AG08396 (cell line): ENCODE measurements at places on chromosomes 16 and 17.

- DNase-seq, result no peak
These were observed 86.2 kb upstream of the CREBBP start for GRCh38 chr16:3966681-3967080.

- peak; percentile 5 for DNase-seq
These were observed 23.9 kb upstream of the DLX3 start for GRCh38 chr17:50018909-50019308.

DNA sequence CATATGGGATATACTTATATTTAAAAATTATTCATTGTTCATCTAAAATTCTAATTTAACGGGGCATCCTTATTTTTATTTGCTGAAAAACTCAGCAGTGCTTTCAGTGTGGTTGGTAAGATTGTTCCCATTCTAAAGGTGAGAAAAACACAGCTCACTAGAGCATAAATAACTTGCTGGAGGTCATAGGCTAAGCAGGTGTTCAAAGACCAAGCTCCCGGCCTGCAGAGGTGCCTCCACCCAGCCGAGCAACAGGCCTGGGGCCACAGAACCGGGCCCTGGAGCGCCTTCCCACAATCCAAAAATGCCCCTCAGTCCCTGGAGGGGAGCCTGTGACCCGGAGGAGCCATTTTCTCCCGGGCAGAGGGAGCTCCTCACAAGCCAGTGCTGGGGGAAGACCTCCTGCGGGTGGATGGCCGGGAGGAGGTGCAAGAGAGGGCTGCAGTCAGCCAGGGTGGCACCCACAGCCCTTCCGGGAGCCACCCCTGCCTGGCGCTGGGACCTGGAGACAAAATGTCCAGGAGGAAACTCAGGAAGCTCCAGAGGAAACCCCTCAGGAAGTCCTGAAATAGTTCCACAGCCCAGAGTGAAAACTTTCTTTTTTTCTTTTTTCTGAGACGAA, 14.7 kb downstream of the ABR start:
- no peak for DNase-seq

DNA sequence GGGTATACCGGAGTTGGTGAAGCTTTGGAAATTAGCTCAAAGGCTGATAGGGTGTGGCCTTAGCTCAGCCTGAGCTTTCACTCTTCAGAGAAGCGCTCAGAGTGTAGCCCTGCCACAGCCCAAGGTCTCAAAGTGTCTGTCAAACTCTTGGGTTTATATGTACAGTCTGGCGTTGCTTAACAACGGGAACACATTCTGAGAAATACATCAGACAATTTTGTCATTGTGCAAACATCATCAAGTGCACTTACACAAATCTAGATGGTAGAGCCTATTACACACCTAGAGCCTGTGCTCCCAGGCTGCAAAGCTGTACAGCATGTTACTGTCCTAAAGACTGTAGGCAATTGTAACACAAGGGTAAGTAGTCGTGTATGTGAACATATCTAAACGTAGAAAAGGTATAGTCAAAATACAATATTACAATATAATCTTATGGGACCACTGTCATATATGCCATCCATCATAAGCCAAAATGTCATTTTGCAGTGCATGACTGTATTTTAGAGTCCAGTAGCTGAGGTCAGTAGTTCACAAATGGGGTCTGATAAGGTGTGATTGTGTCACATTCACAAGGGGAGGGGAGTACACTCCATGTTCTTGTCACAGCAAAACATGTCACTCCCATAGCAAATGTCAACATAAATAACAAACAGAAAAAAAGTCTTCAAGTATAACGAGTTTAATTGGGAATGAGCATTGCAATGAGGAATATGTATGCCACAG, 20.6 kb downstream of the CHAD start:
- no peak for DNase-seq

DNA sequence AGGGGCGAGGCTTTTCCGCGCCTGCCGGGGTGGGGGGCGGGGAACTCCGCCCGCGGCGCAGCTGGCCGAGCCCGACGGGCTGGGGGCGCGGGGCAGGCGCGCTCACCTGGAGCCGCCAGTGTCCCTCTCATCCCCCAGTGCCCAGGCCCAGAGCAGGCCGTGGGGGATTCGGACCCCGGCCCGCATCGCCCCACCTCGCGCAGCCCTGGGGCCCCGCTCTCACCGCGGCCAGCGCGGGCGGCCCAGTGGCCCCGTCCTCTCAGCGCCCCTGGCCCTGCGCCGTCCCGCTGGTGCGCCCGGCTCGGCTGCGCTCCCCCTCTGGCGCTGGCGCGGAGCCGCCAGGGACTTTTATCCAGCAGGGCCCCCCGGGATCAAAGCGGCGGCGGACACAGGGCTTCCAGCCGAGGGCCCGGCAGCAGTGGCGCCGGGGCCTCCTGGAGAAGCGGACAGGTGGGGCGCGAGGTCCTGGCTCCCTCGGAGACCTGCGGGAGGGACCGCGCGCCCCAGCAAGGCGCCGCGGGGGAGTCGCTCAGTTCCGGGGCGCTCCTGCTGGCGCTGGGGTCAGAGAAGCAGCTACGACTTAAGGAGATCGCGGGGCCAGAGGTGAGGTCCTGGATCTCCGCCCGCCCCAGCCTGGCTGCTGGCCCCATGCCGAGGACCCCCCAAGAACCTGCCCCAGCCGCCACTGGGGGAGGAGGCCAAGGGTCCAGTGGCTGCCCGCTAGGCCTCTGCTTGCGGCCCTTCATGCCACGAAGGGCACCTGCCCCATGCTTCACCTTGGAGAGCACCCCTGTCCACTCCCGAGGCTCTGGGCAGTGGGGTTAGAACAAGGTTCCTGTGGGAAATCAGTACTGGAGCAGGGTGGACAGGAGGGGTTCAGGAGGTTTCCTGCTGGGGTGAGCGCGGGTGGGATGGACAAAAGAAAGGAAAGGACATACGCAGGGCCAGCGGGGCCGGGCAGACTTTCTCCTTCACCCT, 823 bp upstream of the NOTUM start:
- no peak for DNase-seq

- DNase-seq, result no peak
These were observed 6.9 kb downstream of the SEZ6L2 start for GRCh38 chr16:29892458-29892813.

DNA sequence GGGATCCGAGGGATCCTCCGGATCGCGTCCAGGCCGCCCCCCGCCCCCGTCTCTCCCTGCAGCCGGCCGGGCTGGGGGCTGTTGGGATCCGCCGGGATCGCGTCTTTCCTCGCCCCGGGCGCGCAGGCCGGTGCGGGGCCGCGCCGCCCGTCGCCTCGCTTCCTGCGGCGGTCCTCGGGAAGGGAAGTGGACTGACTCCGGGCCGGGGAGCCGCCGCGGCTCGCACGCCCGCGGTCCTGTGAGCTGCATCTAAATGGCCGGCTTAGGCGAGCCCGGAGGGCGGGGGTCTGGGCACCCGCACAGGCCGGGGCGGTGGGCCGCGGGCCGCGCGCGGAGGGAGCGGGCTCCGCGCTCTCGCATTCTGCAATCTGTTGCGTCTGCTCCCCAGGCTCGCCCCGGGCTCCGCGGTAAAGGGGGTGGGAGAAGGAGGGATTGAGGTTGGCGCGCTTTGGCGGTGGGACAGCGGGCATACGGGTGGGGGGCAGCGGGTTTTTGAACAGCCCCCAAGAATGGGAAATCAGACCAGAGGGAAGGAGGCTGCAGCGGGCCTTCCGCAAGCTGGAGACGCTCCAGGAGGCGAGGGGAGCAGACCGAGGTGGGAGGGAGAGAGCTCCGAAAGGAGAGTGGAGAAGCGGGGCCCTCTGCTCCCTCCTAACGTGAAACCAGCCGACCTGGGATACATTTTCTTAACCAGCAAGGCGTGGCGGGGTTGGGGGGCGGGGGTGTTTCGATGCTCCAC, 2.2 kb downstream of the TMEM132E start:
- no peak for DNase-seq

- DNase-seq, result no peak
These were observed 22.9 kb downstream of the ZC3H7A start for GRCh38 chr16:11774065-11774626.

GRCh38 chr16:3444032-3444388, 530 bp downstream of the NAA60 start:
- DNase-seq, result peak; percentile 69

GRCh38 chr17:4849011-4849536, 15.9 kb downstream of the MINK1 start:
- no peak for DNase-seq

GRCh38 chr16:7423434-7424044, 90.9 kb downstream of the RBFOX1 start:
- DNase-seq, result no peak

- no peak for DNase-seq
These were observed at the start of gene TM4SF5 for GRCh38 chr17:4771519-4772234. TM4SF5 (plus strand) TSS chr17:4771886; CDS start chr17:4771923, 37 bp downstream.

GRCh38 chr17:77476931-77477805, 336.4 kb downstream of the SEC14L1 start:
- DNase-seq, result peak; percentile 92

DNA sequence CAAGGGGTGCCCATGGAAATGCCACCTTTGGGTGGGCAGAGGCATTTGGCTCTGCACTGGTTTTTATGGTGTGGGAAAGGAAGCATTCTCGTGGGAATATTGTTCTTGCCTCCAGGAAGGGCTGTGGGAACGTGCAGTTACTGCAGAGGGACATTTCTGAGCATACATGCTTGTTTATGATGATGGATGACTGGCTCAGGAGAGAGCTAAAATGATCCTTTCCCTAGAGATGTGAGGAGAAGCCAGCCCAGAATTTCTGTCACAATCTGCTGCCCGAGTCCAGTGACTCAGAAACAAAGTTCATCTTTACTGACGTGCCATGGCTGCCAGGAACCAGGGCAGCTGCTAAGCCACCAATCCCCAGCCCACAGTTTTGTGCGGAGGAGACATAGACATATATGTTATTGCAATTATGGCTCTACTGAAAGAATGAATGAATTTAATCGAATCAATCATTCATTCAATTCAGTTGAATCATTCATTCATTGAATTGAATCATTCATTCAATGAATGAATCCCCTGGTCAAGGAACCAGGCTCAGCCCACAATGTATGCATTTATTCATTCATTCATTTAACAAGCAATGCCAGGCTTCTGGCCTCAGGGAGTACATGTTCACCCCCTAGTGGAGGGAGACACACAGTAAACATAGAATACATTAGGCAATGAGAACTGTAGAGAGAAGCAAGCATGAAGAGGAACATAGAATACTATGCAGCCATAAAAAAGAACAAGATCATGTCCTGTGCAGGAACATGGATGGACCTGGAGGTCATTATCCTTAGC, 414.4 kb upstream of the HSBP1 start:
- DNase-seq, result no peak

DNA sequence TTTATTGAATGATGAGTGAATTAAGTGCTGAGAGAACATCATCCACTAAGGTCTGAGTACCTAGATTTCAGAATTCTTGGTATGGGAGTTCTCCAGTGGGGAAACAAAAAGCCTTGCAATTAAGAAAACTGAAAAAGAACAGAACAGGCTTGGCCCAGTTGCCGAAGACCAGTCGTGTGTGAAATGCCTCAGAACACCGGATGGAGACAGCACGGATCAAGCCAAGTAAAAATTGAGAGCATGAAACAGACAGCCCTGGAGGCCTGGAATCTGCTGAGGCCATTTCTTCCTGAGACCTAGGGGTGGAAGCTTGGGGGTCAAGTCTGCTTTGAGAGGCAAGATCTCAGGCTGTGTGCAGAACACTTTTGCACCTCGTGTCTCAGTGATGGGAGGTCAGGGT, 43.3 kb downstream of the GRIN2A start:
- no peak for DNase-seq

- peak; percentile 80 for DNase-seq
These were observed 16.8 kb upstream of the SUZ12 start for GRCh38 chr17:31919802-31920525.

GRCh38 chr17:58513965-58514769, at the start of gene MTMR4:
MTMR4 (minus strand) TSS chr17:58514638; CDS start chr17:58514407, 231 bp downstream.
- peak; percentile 95 for DNase-seq

- peak; percentile 39 for DNase-seq
These were observed 5.4 kb upstream of the LHX1 start for GRCh38 chr17:36931697-36932382.

- no peak for DNase-seq
These were observed 17.3 kb downstream of the FBXO31 start for GRCh38 chr16:87366288-87366687.

DNA sequence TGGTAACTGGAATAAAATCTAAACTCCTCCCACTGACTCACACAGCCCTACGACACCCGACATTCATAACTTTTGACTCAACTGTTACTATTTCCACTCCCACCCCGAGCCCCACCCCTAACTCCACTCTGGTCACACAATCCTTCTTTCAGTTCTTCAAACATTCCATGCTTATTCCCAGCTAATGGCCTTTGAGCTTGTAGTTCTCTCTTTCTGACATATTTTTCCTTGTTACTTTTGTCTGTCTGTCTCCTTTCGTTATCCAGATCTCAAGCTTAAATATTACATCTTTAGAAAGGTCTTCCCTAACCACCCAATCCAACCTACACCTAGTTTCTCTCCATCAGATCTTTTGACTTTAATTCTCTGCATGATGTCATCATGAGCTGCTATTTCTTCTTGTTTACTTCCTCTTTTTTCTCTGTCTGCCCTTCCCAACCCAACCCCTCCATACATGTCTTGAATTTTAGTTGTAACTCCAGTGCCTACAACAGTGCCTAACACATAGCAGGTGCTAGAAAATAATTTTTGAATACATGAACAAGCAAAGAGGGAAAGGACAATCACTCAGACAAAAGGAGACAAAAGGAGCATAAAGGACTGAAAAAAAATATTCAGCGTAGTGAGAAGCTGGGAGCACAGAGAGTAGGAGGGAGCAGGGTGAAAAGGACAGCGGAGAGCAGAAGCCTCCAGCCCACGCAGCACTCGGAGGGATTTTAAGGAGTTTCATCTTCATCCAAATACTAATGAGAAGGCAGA, 65.2 kb upstream of the SMIM36 start:
- peak; percentile 75 for DNase-seq

GRCh38 chr16:1982013-1982433, 754 bp upstream of the NOXO1 start:
- no peak for DNase-seq

GRCh38 chr16:55349867-55350266, 25.9 kb downstream of the IRX6 start:
- DNase-seq, result no peak

GRCh38 chr17:41992576-41992975, 24.7 kb downstream of the DNAJC7 start:
- no peak for DNase-seq

DNA sequence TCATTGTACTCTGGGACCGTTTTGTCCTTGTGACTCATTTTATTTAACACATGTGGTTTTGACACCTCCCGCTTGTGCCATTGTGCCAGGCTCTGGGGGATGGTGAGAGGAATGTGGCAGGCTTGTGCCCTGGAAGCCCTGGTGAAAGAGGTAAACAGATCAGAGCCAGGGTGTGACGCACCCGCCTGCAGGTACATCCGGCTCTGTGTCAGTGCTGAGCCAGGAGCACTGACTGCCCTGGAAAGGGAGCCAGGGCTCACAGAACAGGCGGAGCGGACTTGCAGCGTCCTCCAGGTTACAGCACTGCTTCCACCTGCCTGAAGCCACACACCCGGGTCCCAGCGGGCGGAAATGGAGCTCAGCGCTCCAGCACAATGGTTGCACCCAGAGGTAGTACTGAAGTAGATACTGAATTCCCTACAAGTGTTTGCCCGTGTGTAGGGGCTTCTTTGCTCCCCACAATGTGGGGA, 30.6 kb downstream of the CDRT15 start:
- no peak for DNase-seq

- DNase-seq, result no peak
These were observed 22.2 kb downstream of the SLFN5 start for GRCh38 chr17:35265071-35265470.

- DNase-seq, result no peak
These were observed 8.5 kb downstream of the REXO5 start for GRCh38 chr16:20814784-20815183.

GRCh38 chr16:86285938-86286921, 224.1 kb upstream of the FOXF1 start:
- DNase-seq, result no peak
